WTC11 (cell line): ENCODE measurements at places on chromosomes 2 and 18. TPM values are rescaled to one million over a fixed set of nuclear protein-coding genes. Genes with fewer than 3 reads are reported as not detected.
A peak's percentile ranks its signal among the peaks of the same experiment; 100 is the strongest.

PPP1R1C gene
- 3.4 to 8.7 TPM (median 3.7 TPM) in 3 replicates for total RNA-seq

DNA sequence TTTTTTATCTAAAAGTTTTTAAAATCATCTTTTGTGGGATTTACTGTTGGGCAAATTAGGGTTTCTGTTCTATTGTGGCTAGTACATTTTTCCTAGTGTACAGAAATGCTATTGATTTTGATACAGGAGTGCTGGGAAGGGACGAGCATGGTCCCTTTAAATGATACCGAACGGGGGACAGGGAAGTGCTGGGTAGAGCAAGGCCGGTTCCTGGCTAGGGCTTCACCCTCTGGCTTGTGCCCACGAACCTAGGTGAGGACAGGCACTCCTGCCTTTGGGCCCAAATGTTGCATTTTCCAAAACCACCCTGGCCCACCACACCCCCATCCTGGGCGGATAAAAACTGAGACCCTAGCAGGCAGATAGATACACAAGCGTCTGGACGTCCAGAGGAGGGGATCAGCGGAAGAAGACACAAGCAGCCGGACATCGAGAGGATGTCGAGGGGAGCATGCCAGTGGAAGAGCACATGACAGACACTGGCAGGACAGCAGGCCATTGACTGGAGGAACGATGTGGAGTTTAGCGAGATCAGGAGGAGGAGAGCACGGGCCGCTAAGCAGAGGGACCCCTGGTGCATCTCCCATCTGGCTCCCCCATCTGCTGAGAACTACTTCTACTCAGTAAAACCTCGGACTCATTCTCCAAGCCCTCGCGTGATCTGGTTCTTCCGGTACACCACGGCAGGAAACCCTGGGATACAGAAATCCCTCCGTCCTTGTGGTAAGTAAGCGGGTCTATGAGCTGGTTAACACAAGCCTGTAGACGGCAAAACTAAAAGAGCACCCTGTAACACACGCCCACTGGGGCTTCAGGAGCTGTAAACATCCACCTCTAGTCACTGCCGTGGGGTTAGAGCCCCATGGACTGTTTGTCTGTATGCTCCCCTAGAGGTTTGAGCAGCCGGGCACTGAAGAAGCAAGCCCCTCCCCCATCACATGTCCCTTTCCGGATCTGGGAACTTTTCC lies 13.5 kb upstream of the CALCRL start:
- H3K4me1 ChIP-seq = 0 out of 2 replicates have a peak, but pooled peaks cover 5% of the 10 kb centered on the region
- peak; percentile 35 for DNase-seq
- H3K36me3 ChIP-seq = no peaks in the 10 kb centered on the region
- peak overlapping the region; percentile 64 for H3K4me3 ChIP-seq
- peaks cover 2% of the 10 kb centered on the region; the same call in 1 of the 2 replicates for H3K27me3 ChIP-seq

DNA sequence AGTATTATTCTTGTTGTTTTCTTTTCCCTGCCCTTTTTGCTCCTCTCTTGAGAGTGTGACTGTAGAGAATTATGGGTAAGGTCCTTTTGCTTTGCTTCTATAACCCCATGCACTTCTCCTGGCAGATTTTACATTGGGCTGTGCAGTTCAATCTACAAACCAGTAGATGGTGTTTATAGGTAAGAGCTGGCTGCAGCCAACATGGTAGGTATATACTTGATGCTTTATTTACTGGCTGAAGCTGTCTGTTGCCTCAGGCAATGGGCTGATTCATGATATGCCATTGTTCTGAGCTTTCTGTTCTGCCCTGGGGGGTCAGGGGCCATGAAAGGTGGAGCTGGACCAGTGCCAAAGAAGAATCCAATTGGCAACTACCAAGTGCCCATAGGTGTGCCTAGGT lies 48.3 kb upstream of the MYL1 start:
- no peak overlapping the region for H3K27ac ChIP-seq

DNA sequence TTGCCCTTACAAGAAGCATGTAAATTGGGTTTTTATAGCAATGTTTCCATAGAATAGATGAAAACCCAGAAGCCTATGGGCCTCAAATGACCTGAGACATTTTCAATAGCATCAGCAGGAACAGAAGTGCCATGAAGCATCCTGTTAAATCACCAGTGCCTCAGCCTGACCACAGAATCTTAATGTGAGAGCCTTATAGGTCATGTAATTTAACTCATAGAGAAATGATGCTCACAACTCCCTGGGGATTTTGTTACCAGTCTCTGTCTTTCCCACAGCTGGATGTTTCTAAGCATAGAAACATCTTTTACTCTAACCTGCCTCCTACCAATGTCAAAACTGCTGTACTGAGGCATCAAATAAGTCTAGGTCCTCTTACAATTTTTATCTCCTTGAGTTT lies 295.8 kb upstream of the ACVR2A start:
- DNase-seq = no peak
- H3K27me3 ChIP-seq = no peaks in the 10 kb centered on the region
- H3K27ac ChIP-seq = no peak overlapping the region

GRCh38 chr2:224569654-224570053 lies 15.5 kb downstream of the CUL3 start:
- H3K4me3 ChIP-seq = no peak overlapping the region
- no peak for DNase-seq
- H3K36me3 ChIP-seq = peaks cover 10% of the 10 kb centered on the region
- peaks cover 50% of the 10 kb centered on the region for H3K4me1 ChIP-seq
- H3K27me3 ChIP-seq = no peaks in the 10 kb centered on the region

DNA sequence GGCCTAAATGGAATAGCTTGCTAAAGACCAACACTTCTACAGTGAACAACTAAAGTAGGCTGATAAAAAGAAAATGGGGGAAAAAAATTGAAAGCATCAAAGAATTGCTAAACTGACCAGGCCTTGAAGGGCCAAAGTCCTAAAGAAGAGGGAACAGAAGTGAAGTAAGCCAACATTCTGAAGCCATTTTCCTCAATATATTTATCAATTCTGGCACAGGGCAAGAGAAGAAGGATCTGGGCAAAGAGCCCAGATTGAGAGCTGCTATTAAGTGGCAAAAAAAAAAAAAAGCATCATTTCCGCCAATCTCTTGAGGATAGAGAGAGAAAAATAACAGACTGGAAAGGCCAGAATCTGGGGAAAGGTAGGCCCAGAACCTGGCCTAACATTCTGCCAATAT lies 25.7 kb downstream of the FANCL start:
- H3K36me3 ChIP-seq = peaks cover 65% of the 10 kb centered on the region
- no peaks in the 10 kb centered on the region for H3K27me3 ChIP-seq
- peaks cover 9% of the 10 kb centered on the region for H3K4me1 ChIP-seq
- H3K4me3 ChIP-seq = no peak overlapping the region
- no peak for DNase-seq

GRCh38 chr18:23650968-23651927 lies 11.5 kb downstream of the ANKRD29 start:
- peaks cover 12% of the 10 kb centered on the region for H3K4me1 ChIP-seq
- no peak overlapping the region for H3K4me3 ChIP-seq
- H3K36me3 ChIP-seq = no peaks in the 10 kb centered on the region

- no peak overlapping the region for H3K27ac ChIP-seq
- no peaks in the 10 kb centered on the region for H3K36me3 ChIP-seq
- no peak overlapping the region for H3K4me3 ChIP-seq
- H3K27me3 ChIP-seq = peaks cover 26% of the 10 kb centered on the region
- DNase-seq = no peak
Measured at GRCh38 chr2:177692042-177692782, 299.6 kb downstream of the AGPS start.

DNA sequence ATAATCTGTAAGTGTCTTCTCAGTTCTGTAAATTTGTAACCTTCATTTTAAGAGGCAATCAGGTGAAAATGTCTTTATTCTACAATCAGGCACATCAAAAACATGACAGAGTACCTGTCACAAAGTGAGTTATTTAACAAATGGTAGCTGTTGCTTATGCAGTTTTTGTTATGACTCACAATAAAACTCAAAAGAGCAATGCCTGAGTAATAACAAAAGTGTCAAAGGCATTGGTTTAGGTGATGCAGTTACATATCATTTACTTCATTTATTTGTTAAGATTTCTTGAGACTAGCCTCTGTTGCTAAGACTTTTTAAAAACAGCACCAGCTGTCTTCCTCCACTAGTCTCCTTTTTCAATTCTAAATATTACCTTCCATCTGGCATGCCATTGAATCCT lies 177.8 kb downstream of the KIAA1328 start:
- no peak overlapping the region for H3K4me3 ChIP-seq
- no peak overlapping the region for H3K27ac ChIP-seq
- H3K36me3 ChIP-seq = no peaks in the 10 kb centered on the region
- no peak for DNase-seq

DNA sequence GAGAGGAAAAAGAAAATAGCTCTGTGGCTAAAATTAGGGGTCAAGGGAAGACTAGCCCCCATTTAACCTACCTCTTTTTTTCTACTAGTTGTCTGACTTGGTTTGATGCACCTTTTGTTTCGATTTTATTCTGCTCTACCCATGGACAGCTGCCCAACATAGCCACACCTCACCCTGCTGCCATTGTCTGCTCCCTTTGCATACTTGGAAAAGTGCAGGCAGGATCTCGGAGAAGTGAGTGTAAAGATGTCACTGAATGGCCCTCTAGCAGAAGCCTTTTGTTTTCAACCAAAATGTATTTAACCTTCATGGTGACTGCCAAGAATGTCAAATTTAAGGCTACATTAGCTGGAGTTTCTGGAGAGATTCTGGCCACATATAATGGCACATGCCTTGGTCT lies 62.9 kb downstream of the SETBP1 start:
- no peak for DNase-seq
- no peak overlapping the region; the same call in 1 of the 2 replicates for H3K27ac ChIP-seq
- no peaks in the 10 kb centered on the region for H3K36me3 ChIP-seq
- H3K4me1 ChIP-seq = peaks cover 39% of the 10 kb centered on the region
- no peaks in the 10 kb centered on the region; the same call in 1 of the 2 replicates for H3K27me3 ChIP-seq

GRCh38 chr18:36247036-36247435 lies 50.5 kb upstream of the FHOD3 start:
- peaks cover 15% of the 10 kb centered on the region for H3K36me3 ChIP-seq
- H3K4me1 ChIP-seq = peaks cover 13% of the 10 kb centered on the region
- no peak overlapping the region for H3K4me3 ChIP-seq
- peak; percentile 44 for DNase-seq
